ENCODE measurements at places on chromosomes 6 and 20.

- DNase-seq, result no peak
Measured at GRCh38 chr20:56395166-56395565, 2.7 kb downstream of the CSTF1 start.

GRCh38 chr20:64058536-64058935 is 4.5 kb upstream of the TCEA2 start:
- DNase-seq, result no peak

- DNase-seq, result no peak
Measured at GRCh38 chr6:166658792-166659150, 31.7 kb upstream of the RPS6KA2 start.

- DNase-seq, result no peak
Measured at GRCh38 chr6:22664968-22665367, 95.6 kb downstream of the HDGFL1 start.

DNA sequence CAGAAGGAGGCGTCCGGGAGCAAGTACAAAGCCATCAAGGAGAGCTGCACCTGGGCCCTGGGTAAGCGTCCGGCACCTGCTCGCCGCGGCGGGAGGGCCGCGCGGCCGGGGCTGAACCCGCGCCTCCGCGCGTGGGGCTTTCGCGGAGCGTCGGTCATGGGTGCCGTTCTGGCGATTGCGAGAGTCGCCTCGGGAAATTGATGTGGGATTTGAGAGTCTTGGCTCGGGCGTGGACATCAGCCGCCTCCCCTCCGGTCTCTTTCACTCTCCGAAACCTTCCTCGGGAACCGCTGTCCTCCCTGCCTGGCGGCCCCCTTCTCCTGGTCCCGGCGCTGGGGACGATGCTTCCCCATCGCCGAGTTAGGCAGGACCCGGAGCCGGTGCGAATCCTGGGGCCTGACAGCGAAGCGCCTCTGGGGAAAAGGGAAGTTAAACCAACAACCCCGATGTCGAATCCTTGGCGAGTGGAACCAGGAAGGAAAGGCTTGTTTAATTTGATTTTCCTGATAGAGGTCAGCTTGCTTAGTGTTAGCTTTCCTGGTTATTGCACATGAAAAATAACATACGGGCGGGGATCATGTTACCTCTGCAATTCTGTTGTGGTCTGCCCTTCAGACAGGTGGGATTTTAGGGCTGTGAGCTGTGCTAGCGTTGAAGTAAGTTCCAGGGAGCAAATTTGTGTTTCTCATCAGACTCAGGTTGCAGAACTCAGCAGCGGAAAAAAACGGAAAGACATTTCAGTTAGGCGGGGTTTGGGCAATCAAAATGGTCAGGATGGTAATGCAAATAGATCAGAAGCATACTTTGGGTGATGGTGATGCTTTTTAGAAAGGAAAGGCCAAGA is 594 bp downstream of the ARFGEF3 start:
- DNase-seq, result no peak

GRCh38 chr6:126792340-126793085 is 326.0 kb upstream of the RSPO3 start:
- DNase-seq, result no peak

- DNase-seq, result no peak
Measured at GRCh38 chr6:126300735-126301134, 39.2 kb upstream of the CENPW start.

GRCh38 chr20:46062621-46063020 is 27.1 kb downstream of the NCOA5 start:
- no peak for DNase-seq

- no peak for DNase-seq
Measured at GRCh38 chr6:44269921-44270525, at the start of gene TMEM151B. TMEM151B (plus strand) TSS chr6:44270450; CDS start chr6:44270743, 293 bp downstream.

DNA sequence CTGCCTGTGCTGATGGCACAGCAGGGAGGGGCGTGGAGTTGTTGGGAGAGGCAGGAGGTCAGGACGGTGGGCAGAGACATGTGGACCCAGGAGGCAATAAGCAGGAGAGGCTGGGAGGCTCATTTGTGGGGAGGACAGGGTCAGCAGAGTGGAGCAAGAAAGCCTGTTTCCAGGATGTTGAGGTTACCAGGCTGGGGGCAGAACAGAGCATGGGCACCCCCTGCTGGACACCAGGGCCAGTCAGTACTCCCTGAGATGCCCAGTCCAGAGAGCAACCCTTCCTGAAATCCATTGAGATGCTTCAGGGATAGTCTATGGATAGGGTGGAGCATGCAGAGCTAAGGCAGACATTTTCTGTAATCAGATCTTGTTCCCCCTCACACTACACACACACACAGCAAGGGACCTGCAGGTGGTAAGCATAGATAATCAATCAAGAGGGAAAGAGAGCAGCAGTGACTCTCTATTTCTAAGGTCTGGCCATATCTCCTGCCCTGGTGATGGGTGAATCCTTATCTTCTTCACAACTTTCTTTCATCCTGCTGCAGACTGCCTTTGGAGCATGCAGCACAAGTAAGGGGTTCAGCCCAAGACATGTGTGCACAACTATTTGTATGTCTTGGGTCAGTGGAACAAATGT is 41.7 kb downstream of the MOCS1 start:
- no peak for DNase-seq

DNA sequence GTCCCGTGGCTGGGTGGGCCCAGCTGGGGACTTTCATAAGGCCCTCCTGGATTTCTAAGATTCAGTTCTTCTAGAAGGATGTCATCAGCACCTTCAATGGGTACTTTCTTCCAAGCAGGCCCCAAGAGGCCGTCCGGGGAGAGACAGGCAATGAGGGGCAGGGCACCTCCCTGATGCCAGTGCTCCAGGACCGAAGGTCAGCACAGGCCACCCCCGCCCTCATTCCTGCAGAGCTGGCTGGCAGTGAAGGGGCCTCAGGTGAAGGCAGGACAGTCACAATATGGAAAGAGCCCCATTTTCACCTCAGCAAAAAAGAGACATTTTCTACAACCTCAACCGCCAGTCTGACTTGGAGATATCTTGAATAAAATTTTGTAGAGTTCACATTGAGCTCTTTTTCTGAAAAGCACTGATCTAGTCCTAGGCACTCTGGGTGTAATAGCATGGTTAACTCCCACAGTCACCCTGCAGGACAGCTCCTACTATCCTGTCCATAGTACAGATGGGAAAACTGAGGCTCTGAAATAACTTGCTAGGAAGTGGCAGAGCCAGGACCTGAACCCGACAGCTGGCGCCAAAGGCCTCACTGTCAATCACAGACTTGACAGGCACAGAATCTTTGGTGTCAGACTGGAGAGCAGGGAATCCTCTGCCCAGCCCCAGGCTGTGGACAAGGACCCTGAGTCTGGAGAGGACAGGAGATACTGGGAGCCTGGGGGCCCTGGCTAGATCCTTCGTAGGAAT is 50.3 kb downstream of the RRBP1 start:
- DNase-seq, result no peak

All from CD8-positive, alpha-beta memory T cell (primary cell).